ENCODE measurements at places on chromosomes 6 and 20.

DNA sequence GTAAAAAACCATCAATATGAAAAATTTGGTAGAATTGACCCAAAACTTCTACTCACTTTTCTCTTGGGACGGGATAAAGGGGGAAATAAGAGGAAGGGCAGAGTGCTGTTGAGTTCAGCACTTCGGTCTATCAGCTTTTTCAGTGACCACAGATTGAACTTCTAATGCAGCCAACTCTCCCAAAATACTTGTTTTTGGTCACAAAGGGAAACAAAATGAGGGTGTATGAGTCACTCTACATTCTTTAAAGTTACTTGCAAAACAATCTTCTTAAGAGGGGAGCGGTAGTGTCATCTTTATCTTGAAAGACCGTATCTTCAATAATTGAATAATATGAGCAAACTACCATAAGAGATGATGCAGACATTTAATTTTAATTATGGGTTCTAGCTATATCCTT is 661.3 kb downstream of the CD109 start:
- DNase-seq, result no peak

- peak; percentile 35 for DNase-seq
These were observed 116.2 kb upstream of the PLCB4 start for GRCh38 chr20:8952721-8953120.

GRCh38 chr6:36914227-36914794 is 28.6 kb downstream of the C6orf89 start:
- no peak for DNase-seq

- no peak for DNase-seq
These were observed 124.2 kb upstream of the PTPN1 start for GRCh38 chr20:50385733-50386640.

DNA sequence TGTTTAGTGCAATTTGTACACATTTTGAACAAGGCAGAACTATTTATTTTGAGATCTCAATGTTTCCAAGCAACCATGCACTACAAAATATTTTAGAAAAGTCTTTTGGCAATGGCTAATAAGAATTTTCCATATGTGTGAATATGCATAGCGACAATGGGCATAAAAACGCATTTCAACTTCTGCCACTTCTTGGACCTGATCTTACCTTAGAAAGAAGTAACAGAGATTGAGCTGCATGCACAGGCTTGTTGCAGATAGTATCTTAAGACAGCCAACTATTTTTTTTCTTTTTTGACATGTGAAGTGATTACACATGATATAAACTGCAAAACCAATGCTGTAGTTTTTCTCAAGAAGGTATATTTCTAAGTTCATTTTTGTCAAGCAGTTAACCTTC is 210.4 kb upstream of the PHACTR1 start:
- no peak for DNase-seq

- DNase-seq, result peak; percentile 76
These were observed 98.7 kb downstream of the ANKRD60 start for GRCh38 chr20:58129721-58130151.

- DNase-seq, result peak; percentile 82
These were observed 8.9 kb downstream of the CCM2L start for GRCh38 chr20:32019156-32019510.

DNA sequence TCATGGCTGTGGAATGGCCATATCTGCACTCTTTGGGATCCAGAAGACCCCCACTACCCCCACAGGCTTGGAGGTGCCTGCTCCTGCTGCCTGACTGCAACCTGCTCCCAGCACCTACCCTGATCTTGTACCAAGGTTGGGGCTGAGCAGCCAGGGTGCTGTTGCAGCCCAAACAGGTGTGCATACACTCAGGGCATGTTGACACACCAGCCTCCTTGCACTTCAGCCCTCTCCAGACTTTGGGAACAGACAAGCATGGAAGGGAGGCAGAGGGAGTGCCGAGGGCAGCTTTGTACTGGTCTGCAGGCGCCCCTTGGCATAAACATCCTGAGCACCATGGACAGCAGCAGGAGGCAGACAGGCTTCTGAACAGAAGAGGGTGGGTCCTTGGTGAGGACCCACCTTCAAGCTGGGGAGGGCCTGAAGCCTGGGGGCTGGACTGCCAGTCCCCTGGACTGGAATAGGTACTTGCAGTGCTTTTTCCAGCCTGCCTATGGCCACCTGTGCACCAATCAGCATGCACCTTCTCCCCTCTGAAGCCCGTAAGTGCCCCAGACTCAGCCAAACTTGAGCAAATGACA is 1675.8 kb downstream of the HACE1 start:
- DNase-seq, result no peak

- DNase-seq, result no peak
These were observed 50.6 kb upstream of the TMEM170B start for GRCh38 chr6:11486959-11487358.

GRCh38 chr6:163386329-163386908 is 28.1 kb upstream of the QKI start:
- peak; percentile 85 for DNase-seq

DNA sequence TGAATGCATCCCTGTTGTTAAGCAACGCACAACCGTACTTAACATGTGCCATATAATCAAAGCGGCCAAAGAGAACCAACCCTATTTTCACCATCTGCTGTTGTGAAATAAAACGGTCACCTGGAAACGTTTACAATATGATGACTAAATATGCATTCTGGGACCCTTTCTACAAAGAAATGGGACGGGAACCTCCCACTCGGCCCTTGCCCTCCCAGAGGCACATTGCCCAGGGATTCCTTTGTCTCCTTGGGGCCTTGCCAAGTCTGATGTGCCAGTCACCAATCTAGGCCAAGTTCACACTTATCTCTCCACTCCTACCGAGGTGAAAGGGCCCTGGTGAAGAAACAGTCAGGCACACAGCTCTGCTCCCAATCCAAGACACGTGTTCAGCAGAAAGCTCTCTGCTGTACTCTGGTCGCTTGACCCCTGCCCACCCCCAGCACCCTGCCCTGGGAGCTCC is 427.4 kb upstream of the JARID2 start:
- DNase-seq, result no peak

- DNase-seq, result no peak
These were observed 169.1 kb upstream of the SASH1 start for GRCh38 chr6:148173548-148173947.

DNA sequence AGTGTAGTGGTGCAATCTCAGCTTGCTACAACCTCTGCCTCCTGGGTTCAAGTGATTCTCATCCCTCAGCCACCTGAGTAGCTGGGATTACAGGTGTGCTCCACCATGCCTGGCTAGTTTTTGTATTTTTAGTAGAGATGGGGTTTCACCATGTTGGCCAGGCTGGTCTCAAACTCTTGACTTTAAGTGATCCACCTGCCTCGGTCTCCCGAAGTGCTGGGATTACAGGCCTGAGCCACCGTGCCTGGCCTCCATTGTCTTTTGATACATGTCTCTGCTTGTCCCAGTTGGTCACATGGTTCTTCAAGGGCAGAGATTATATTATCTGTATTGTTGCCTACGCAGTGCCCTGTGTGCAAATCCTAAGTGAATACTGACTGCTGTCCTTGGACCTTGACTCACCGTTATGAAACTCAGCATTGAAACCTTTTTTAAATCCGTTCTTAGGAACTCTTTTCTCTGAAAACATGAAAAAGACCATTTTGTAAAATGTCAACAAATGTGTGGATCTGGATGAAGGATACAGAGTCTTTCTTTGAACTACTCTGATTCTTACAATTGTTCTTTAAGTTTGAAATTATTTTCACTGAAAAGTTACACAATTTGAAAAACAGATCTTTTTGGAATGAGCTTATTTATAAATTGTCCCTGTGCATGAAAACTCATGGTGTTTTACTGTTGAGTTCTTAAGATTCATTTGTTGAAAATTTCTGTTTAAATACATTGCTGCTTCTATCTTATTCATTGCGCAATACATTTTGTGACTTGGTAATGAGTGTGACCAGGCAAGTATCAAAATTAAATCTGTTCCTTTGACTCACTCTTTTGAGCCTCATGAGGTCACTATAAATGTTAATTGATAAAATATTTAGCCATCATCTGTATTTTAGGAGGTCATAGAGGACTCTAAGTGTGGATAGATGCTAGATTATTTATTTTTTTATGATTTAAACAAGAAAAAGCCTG is 293.5 kb downstream of the UTRN start:
- DNase-seq, result no peak

DNA sequence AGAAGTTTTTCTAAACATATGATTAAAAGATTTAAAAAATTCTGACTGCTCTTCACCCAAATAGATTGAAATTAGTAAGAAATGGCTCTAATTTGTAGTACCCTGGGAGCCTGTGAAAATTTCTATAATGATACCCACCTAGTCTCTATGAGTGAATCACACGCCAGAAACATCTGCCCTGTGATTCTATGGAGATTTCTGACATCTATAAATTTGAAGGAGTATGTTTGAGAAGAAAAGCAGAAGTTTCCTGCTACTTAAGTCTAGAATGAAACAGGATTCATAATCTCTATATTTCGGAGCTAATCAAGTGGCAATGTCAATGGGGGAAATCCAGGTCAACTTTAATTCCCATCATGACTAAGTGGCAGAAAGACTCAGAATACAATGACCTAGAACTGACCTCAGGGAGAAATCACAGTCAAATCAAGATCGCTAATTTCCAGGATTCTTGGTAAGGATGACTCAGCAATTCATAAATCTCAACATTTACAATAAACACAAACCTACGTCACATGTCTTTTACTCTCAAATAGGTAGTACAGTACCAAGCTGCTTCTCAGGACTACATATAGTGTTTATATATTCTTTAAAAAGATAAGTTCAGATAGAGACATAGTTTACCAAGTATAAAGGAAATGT is 186.2 kb upstream of the TNFAIP3 start:
- no peak for DNase-seq

DNA sequence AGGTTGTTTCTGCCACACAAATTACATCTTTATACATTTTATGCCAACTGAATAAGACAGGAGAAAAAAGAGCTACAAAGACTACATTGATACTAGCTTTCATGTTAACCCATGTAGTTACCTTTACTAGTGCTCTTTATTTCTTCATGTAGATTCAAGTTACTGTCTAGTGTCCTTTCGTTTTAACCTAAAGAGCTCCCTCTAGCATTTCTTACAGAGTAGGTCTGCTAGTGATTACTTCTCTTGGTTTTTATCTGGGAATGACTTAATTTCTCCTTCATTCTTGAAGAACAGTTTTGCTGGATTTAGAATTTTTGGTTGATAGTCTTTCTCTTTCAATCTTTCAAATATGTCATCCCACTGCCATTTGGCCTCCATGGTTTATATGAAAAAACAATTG is 21.2 kb upstream of the NOP56 start:
- DNase-seq, result no peak

GRCh38 chr20:22563062-22563965 is 21.1 kb downstream of the FOXA2 start:
- no peak for DNase-seq

DNA sequence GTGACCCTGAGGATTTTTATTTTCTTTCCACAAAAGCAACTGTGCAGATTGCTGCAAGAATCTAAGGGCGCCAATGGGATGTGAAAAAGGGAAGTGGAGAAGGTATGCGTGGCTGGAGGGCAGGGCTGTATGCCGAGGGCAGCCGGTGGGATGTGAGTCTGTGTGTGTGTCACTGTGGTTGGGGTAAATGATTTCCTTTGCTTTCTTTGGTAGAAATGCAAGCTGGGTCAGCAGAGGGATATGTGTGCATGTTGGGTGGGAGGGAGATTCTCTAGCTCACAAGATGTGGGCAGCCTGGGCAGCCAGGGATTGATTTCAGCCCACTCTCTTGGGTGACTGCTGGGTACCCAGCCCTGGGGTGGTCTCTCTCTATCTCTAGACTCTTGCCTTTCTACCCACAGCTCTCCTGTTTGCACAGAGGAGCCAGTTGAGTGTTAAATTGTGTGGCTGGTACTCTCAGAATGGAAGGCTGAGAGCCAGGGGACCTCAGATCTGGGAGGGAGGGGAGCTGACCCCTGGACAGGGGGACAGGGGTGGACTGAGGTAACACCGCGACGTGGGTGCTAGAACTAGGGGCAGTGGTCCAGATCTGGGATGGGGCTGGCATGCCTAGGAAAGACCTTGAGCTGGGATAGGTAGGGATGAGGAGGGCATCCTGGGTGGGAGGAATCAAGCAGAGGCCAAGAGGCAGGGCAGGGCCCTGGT is 136.8 kb upstream of the RNF24 start:
- DNase-seq, result no peak

DNA sequence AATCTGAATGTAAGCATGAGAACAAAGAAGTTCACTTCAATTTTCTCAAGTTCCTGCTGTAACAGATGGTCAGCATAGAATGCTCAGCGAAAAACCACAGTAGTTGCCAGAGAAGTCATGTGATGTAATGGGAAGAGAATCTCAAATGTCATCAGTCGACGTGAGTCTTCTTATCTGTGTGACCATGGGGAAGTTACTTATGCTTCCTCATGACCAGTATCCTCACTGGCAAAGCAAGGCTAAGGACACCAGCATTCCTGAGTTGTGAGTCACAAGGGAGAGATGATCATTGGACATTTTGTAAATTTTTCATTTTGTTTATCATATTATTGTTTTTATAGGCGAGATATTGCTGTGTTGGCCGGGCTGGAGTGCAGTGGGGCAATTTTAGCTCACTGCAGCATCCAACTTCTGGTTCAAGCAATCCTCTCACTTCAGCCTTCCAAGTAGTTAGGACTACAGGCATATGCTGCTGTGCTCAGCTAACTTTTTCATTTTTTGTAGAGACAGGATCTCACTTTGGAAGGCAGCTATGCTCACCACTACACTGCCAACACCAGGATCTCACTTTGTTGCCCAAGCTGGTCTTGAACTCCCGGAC is 21.9 kb downstream of the SGK1 start:
- DNase-seq, result no peak

GRCh38 chr6:32432050-32432450 is 7.6 kb upstream of the HLA-DRA start:
- peak; percentile 43 for DNase-seq

DNA sequence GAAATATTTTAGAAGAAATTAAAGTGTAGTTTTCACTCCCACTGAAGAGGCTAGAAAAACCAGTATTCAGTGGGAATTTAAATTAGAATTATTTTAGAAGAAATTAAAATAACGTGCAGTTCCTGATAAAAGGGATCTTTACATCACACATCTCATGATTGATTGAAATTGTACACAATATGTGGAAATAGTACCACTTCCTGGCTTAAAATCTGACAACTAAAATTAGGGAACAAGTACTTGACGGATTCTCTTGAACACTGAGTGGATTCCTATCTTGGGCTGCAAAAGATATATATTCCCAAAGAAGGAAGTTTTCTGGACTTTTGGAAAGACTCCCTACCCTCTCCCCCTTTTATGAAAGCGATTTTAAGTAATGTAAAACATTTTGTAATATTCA is 14.6 kb upstream of the MTCL3 start:
- DNase-seq, result no peak

DNA sequence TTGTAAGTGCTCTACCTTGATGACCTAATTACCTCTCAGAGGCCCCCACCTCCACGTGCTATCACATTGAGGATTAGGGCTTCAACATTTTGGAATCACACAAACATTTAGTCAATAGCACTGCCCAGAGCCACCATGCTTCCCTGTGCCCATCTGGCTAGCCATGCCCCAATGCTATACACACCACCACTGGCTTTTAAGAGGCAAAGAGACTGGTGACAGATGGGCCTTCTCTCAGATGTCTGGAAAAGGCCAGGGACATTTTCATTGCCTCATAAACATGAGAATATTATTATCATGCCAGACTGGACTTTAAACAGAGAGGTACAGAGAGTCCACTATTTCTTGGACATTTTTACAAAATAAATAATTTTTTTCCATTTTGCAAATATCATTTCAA is 29.8 kb downstream of the TRMT6 start:
- DNase-seq, result peak; percentile 79

Measured in NCI-H82 (cell line).